ENCODE measurements at places on chromosomes 6 and 20.

DNA sequence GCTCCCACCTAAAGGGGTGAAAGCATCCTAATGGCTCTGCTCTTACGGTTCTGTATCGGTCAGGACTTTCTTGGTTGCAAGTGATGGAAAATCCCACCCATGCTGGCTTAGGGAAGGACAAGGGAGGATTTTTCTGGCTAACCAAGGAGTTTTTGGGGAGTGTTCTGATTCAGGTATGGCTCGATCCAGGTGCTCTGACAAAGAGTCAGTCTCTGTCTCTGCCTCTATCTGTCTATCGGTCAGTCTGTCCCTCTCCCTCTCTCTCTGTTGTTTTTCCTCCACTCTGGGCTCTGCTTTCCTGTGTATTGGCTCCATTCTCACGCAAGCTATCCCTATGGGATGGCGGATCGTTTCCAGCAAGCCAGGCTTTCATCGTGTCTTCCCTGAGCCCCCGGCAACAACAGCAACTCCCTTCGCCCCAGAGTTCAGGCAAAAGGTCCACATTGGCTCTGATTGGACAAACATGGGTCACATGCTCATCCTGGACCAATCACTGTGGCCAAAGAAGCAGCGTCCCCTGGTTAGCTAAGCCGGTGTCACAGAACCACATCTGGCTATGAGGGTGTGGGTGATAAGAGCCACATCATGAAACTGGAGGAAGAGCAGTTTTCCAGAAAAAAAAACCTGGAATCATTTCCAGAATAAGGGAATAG is 160.3 kb downstream of the BMP7 start:
- no peak for DNase-seq

- DNase-seq = no peak
Measured at GRCh38 chr20:54416770-54417169, 58.6 kb upstream of the DOK5 start.

DNA sequence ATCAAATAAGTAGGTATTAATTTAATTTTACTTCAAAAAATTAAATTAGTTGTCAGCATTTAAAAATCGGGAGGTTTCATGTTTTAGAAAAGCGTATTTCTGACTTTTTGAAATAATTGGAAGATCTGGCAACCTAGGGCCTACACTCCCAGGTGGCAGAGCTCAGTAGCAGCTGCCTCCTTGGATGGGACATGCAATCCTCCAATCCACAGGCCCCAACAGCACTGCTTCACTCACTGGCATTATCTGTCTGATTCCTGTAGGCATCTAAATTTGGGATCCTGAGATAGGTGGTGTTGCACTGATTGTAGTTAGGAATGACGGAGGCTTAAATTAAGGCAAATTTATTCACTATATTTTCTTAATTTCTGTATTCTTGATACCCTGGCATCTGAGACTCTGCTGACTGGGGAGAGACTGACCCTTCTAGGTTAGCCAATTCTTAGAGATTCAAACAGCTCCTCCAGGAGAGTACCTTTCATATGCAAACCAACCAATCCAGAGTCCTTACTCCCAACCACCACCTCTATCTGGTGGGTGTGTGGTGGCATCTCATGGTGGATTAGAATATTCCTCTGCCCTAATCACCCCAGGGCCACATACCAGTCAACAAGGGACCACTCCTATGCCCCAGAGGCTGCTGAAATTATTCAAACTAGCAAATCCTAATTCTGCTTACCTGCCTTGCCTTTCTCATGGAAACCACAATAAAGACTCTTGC is 146.6 kb upstream of the GLP1R start:
- DNase-seq = no peak

- DNase-seq = no peak
Measured at GRCh38 chr6:91683240-91683639, 1096.4 kb upstream of the MAP3K7 start.

- DNase-seq = no peak
Measured at GRCh38 chr20:64063389-64064144, 569 bp downstream of the TCEA2 start.

DNA sequence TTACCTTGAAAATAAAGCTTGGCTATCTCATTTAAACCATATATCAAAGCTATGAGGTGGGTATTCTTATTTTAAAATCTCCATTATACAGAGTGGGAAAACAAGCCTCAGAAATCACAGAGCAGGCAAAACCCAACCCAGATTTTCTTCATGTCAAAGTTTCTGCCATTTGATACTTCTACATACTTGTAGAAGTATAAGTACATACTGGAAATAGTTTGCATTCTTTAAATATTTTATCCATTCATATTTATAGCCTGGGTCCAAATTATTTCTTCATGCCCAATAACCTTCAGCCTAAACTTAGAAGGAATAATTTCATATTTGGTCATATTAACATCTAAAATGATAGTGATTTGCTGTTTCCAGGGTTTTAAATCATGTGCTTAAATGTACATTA is 61.8 kb downstream of the MLIP start:
- no peak for DNase-seq

DNA sequence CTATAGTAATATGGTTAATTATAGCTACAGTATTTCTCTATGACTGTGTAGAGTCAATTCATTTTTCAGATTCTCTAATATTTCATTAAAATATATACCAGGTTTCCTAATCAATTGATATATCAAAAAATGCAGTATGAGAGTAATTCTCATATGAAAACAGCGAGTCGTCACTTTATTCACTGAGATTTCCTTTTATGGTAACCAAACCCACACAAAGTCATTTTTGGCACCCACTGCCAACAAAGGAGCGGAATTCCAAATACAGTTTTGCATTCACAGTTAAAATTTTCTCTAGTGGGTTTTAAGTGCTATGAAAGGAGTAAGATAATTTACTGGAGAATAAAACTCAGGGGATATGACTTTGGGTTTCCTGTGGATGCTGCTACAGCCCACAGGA is 163.8 kb downstream of the HIVEP2 start:
- no peak for DNase-seq

DNA sequence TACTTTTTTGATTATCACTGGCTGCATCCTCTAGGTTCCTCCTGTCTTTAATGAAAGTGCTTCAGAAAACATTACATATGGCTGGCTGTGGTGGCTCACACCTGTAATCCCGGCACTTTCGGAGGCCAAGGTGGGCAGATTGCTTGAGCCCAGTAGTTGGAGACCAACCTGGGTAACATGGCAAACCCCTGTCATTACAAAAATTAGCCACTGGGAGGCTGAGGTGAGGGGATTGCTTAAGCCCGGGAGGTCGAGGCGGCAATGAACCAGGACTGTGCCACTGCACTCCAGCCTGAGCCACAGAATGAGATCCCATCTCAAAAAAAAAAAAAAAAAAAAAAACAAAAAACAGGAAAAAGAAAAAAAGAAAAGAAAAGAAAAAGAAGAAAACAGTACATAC is 35.3 kb downstream of the BEND3 start:
- peak; percentile 55 for DNase-seq

DNA sequence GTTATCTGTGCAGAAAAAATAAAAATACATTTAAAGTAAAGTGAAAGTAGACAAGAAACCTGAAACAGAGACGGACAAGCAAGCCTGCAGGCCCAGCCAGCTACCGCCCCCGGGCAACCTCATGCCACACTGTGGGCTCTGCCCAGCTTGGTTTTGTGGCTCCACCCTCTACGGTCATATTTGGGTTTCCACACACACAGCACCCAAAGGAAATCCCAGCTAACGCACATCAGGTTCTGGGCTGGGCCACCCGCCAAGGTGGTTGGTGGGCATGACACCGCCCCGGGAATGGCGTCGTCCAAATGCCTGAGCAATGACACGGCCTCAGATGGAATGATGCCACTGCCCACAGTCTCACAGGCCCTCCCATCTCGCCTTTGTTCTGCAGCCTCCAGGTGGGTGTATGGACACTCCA is 22.9 kb downstream of the FAM110A start:
- DNase-seq = peak; percentile 59

DNA sequence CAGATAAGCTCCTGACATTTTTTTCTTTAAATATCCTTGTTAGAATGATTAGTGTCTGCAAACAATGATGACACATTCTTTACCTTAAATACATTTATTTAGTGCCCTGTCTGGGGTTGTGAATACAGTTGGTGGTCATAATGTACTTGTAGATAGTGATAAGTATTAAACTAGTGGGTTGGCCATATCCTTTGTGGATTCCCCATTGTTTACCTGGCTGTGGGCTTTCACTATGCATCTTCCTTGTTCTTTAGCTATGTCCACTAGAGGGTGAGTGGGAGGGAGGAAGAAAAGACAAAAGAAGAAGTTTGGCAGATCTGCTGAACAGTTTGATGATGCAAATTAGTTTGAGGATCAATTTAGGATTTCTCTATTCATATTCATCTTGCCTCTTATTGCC is 15.7 kb downstream of the HS3ST5 start:
- DNase-seq = no peak

- no peak for DNase-seq
Measured at GRCh38 chr6:122998403-122998975, 2.5 kb downstream of the CLVS2 start.

- no peak for DNase-seq
Measured at GRCh38 chr6:89310929-89311328, 4.2 kb downstream of the GABRR2 start.

GRCh38 chr20:16205507-16205906 is 367.7 kb downstream of the KIF16B start:
- no peak for DNase-seq

GRCh38 chr6:152637296-152638047 is at the start of gene SYNE1:
TSS of gene SYNE1 (minus strand) at chr6:152637362. CDS start at chr6:152628331, 9,031 bp downstream.
- no peak for DNase-seq

DNA sequence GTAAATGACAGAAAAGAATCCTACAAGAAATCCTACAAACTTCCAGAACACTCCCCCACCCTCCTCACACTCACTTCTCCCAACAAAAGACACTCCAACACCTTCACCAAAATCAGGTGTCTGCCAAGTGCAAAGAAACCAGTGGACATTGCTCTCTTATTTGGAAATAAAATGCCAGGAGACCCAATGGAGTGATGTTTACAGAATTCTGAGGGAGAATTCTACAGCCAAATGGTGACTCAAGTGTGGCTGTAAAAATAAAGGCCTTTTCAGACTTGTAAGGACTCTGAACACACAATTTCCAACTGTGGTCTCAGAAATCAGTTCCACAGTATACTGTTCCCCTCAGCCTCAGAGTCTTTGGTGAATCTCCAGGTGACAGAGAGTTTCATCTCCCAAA is 109.6 kb upstream of the CARMIL1 start:
- no peak for DNase-seq

DNA sequence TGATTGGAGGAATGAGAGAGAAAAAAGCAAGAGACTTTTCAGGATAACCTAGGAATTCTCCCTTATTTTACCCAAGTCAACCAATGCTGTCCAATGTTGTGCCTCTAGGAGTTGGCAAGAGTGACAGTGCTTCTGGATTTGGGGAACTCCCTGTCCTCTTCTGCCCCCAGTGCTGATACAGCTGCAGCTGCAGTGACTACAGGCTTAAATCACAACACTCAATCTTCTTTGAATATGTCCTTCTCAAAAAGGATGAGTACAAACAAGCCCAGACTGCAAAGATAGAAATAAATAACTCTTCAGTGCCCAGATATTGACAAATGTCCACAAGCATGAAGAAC is 141.0 kb upstream of the COL21A1 start:
- no peak for DNase-seq

DNA sequence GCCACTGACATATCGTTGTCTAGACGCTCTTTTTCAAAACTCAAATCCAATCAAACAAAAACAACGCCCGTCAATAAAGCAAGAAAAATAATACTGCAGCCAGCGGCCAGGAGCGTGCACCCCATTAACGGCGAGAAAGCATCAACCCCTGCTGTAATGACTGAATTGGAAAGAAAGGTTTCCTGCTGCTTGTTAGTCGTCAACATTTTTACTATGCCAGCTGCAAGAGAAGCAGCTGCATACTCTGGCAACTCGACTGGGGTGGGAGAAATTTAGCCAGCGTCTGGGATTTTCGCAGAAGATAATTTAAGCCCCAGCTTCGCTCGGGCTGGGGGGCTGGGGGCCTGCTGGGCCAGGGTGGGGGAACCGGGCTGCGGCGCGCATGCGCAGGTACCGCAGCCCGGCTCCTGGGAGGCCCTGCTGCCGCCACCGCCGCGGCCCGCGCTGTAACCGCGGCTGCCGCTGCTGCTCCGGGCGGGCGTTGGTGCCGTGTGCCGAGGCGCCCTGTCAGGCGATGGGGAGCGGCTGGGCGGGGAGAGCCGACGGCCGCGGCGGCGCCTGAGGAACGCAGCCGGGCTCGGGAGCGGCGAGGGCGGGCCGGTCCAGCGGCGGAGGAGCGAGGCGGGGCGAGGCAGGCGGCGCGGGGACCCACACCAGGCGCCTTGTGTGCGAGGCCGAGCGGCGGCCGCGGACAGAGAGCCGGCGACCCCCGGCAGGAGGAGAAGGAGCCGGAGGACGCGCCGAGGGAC is 732 bp upstream of the STXBP5 start:
- DNase-seq = peak; percentile 94

DNA sequence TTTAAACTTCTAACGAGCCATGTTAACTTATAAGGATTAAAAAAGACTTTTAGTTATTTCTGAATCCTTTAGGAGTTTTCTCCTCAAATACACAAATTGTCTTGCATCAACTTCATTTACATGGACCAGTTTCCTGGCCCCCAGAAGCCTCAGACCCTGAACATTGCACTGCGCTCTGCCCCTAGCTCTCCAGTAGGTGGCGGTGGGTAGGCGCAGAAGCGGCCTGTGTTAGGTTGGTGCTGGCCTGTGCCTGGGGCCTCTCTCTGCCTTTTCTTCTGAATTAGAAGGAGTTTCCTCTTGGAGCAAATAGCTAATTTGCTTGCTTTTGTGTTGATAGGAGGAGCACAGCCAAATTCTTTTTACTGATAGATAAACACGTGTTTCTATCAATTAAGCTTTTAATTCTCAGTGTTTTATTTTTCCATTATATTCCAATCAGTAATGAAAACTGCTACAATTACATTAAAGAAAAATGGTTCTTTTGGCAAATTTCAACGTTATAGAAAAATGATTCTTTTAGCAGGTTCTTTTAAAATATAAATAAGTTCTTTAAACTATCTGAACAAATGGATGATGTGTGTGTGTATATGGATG is 44.4 kb downstream of the DTD1 start:
- DNase-seq = peak; percentile 82

DNA sequence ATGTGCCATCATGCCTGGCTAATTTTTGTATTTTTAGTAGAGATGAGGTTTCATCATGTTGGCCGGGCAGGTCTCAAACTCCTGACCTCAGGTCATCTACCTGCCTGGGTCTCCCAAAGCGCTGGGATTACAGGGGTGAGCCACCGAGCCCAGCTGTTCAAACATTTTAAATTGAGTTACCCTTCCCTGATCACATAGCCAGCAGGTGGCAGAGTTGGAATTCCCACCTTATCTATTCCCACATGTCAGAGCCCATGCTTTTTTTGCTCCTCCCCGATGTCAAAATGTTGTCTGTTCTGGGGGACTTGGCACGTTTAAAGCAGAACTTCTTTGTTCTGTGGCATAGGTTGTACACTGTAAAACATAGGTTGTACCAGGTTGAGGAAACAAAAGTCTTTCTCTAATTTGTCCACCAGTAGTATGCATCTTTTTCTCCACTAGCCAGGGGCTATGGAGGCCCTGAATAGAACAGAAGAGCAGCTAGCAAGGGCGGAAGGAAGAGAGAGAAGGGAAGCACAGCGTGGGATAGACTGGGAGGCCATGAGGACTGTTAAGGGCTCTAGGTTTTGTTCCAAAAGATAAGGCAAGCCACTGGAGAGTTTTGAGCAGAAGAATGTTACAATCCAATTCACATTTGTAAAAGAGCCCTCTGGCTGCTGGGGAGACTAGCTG is 7.3 kb upstream of the LBP start:
- no peak for DNase-seq
